GM04503 (cell line): ENCODE measurements at places on chromosomes 11 and 22.

GRCh38 chr11:123653827-123654565 lies 428 bp downstream of the SCN3B start:
- DNase-seq: no peak

DNA sequence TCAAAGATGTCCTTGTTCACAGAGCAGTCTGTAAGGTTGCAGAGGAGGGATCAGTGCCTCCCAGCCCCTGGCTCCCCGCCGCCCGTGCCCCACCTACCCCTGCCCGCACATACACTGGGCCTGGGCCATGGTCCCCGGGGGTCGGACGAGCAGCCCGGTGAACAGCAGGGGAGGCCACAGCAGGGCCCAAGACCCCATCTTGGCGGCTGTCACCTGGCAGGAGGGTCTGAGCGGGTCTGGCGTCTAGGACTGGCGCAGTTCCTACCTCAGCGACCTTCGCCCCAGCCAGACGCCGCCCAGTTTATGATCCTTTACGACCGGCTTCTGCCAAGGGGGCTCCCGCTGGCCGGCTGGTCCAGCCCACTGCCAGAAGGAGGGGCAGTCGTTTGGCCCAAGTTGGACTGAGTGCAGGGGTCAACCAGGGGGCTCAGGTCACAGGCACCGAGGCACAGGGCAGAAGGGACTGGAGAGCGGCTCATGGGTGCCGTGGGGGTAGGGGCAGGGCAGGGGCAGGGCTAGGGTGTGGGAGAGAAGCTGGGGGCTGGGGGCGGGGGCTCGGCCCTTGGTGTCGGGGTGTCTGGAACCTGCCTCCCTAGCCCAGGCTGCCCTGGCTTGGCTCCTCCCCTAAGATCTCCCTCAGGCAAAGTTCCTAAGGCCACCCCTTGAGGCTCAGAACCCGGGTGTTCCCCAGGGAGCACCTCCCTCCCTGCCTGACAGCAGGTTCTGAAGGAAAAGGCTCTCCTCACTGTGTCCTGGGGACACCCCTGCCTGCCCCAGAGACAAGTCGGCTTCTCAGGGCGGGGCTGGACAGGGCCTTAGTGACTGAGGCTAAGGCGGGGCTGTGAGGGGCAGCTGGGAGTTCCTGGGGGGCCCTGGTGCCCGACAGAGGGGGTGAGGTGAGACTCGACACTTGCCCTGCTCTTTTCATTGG lies at the start of gene CDHR5:
TSS of gene CDHR5 (minus strand) at position 251 of the 931 bp plus-strand sequence. CDS start at position 198, 53 bp downstream.
- DNase-seq: no peak

DNA sequence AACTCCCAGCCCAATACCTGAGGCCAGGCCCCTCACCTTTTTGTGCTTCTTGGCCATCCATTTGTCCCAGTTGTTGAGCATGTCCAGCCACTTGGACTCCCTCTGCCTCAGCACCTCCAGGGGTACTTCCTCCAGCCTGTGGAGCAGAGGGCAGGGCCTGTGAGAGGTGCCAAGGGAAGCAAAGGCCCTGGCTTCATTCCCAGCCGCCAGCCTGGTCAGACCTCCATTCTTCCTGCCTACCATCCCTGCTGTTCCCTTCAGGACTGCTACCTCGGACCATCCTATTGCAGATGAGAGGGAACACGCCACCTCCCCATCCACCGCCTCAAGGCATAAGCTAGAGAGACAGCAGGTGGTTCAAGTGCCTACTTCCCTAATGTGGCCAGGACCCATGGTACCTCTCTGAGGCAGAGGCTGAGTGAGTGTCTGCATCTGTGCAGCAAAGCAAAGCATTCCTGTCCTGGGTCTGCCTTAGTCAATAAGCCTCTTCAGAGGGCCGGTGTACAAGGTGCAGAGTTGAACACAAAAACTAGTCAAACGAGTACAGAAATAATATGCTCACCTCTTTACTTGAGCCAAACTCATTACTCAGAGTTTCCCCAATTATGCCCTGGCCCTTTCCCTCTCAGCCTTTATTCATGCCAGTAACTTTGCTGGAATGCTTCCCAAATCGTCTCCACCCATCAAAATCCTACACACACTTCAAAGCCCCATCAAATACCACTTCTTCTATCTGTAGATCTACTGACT lies 15.4 kb upstream of the CASTOR1 start:
- no peak for DNase-seq

GRCh38 chr11:16924826-16925560 lies 89.2 kb downstream of the PLEKHA7 start:
- DNase-seq: no peak

DNA sequence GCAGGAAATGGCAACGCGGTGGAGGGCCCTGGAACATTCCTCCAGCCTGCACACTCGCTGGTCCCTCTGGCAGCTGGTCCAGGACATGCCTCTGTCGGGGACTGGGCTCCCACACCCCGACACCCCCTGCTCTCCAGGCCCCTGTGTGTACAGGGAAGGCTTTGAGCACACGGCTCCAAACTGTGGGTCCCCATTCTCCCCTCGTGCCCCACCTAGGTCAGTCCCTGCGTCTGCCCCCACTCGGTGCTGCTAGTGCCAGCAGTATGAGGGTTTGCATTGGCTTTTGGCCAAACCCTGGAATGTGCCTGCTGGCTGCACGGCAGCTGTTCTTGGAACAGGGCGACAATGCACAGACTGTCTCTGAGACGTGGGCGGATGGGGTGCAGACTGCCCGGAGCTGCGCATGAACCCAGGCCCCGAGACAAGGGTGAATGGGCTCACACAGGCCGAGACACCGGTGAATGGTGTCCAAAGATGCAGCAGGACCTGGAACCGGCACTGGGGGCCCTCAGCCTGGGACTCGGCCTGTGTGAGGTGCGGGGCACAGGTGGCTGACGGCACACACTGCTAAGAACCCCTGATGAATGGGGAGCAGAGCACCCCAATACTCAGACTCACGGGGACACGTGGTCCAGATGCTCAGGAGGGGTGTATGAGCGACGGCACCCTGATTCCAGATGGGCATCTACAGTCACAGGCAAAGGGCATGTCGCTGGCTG lies 7.5 kb upstream of the SYT8 start:
- DNase-seq: no peak

DNA sequence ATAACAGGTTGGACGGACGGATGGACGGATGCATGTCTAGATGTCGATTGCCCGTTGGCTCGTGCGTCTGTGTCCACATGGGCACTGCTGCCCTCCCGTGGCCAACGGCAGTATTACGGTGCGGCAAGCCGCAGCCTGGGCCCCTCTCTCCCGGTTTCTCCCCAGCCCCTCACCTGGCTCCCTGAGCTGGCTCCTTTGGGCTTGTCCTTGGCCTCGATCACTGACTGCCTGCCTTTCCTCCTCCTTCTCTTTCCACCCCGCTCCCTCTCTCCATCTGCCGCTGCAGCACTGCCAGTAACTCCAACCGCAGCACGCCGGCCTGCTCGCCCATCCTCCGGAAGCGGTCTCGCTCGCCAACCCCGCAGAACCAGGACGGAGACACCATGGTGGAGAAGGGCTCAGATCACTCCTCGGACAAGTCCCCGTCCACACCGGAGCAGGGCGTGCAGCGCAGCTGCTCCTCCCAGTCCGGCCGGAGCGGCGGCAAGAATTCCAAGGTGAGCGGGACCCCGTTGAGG lies 77.3 kb downstream of the SCN3B start:
- DNase-seq: no peak

DNA sequence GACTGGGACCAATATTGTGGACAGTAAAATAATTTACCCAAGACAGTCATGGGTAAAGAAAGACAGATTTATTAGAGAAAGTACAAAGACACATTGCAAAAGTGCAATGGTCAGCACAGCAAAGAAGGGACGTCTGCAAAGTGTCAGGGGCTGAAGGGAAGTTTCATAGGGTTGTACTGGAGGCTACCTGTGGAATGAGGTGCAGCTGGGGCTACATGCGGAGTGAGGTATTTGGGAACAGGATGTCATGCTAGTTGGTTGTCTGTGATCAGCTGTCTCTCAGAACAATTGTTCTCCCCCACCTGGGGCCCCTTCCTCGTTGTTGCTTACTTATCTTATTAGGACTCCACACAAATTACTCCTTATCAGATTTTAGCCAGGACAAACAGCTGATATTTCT lies 11.4 kb upstream of the APOL3 start:
- DNase-seq: no peak

DNA sequence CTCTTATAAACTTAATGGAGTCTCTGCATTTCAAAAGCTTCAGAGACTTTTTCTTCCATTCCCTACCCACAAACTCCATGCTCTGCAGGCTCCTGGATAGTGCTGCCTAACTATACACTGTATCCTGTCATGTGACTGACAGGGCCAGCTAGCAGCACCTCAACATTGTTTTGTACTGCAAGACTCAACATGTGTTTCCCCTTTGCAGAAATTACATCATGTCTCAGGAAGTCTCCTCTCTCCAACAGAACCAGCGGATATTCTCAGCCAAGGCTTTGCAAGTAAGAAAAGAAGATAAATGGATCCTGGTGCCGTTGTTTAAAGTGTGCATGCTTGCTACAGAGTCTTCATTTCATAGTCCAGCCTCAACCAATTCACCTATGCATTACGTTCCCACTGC lies 164.0 kb upstream of the UBASH3B start:
- no peak for DNase-seq

GRCh38 chr22:22710719-22711531 lies 66.5 kb downstream of the GGTLC2 start:
- no peak for DNase-seq

DNA sequence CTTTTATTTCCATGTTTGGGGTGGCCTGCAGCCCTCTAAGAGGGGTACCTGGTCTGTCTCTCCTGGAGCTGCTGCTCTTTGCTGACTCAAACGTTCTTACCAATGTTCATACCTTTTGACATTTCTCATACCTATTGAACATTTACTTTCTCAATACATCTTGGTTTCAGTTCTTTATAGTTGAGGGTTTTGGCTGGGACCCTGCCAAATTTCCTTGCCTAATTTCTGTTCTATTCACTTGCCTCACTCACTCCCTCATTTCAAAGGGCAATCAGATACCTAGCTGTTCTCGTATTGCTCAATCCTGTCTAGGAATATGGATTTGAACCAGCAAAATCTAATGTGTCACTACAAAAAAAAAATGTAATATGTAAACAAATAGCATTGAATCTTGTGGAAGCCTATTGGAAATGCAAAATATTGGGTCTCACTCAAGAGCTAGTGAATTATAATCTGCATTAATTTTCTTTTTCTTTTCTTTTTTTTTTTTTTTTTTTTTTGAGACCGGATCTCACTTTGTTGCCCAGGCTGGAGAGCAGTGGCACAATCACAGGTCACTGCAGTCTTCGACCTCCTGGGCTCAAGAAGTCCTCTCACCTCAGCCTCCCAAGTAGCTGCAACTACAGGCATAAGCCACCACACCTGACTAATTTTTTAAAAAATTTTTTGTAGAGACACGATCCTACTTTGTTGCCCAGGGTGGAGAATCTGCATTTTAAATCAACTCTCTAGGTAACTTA lies 7.5 kb downstream of the OR6M1 start:
- DNase-seq: no peak

DNA sequence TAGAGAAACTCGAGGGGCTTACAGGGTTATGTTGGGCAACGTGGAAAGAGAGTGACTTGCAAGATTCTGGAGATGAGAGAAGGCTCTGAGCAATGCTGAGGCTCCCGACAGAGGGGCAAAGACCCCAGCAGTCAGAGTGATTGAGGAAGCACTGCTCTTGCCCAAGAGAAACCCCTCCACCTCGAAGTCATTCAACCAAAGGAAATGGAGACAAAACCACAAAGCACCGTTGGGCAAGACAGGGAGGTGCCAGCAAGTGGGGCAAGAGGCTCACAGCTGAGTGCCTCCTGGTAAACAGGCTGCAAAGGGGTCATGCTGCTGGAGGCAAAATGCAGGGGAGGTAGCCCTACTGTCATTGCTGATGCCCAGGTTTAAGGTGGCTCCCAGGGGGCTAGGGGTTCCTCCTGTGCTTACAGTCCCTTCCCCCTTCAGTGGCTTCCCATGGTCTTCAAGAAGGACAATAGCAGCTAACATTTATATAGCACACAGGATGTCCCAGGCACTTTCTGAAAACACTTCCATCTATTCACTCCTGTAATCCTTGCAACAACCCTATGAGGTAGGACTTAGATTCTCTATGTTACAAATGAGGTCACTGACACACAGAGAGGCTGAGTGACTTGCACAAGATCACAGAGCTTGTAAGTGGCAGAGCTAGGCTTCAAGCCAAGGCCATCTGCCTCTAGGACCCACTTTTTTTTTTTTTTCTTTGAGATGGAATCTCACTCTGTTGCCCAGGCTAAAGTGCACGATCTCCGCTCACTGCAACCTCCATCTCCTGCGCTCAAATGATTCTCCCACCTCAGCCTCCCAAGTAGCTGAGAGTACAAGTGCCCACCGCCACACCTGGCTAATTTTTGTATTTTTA lies 18.1 kb upstream of the MYH9 start:
- DNase-seq: no peak

GRCh38 chr11:120883404-120884080 lies 140.4 kb upstream of the TBCEL start:
- peak; percentile 32 for DNase-seq

- DNase-seq: no peak
Observed at GRCh38 chr11:80424012-80424695, 983.3 kb upstream of the TENM4 start.

- DNase-seq: no peak
Observed at GRCh38 chr11:118260353-118260752, 3.7 kb downstream of the MPZL2 start.
